ENCODE measurements at places on chromosomes 3 and 15.

DNA sequence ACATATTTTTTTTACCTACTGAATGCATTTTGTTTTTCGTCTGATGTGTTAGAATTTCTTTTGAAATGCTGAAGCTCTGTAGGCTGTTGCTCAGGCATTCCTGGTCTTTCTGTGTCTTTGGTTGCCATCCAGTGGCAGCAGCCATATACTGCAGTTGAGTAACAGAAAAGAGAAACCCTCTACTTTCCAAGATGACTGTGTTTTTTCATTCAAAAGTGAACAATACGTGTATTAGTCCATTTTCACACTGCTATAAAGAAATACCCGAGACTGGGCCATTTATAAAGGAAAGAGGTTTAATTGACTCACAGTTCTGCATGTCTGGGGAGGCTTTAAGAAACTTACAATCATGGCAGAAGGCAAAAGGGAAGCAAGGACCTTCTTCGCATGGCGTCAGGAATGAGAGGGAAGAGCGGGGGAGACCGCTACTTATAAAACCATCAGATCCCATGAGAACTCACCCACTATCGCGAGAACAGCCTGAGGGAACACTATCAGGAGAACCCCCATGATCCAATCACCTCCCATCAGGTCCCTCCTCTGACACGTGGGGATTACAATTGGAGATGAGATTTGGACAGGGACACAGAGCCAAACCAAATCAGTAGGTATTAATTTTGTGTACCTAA, 4.7 kb upstream of the GOLGA8B start:
- peak; percentile 56 for DNase-seq

DNA sequence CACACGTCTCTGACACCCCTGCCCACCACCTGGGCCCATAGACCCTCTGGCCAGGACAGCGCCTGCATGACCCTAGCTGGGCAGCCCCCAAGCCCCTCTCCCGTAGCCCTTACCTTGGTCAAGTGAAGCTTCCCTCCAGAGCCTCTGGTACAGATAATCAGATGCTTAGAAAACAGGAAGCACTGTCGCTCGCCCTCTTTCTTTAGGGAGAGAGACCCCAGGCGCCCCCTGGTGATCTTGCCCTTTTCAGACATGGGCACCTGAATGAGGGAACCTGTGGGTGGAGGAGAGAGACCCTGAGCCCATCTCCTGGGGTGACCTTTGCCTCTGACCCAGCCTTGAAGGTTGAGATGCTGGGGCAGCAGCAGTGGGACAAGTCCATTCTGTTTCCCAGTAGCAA, 65.4 kb downstream of the RASGRF1 start:
- DNase-seq = peak; percentile 40

- DNase-seq = peak; percentile 94
These were observed 35.4 kb upstream of the ATG7 start for GRCh38 chr3:11236588-11237461.

DNA sequence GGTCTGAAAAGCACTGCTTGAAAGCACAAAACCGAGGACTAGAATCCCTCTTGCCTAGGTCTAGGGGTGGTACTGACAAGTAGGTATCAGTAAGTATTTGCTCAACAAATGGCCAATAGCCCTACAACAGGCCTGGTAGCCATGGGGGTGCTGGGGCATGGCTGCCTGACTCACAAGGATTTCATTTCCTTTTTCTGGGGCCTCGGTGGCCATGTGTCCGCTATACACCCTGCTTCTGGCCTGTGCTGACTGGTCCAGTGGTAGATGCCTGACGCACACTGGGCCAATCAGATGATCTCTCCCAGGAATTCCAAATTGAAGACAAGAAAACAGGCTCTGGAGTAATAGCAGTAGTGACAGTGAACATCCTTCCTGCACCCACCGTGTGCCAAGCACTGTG, 29.4 kb downstream of the MELTF start:
- no peak for DNase-seq

- DNase-seq = no peak
These were observed 274.5 kb upstream of the MANF start for GRCh38 chr3:51110586-51110985.
